Activated T-helper 17 cell treated with anti-CD3 and anti-CD28 coated beads, Interleukin-2, amount 50 U/mL, for 72 hours (primary cell): ENCODE measurements at places on chromosomes 6 and 20.

GRCh38 chr6:12001706-12002435 is 10.2 kb upstream of the HIVEP1 start:
- no peak for ATAC-seq

DNA sequence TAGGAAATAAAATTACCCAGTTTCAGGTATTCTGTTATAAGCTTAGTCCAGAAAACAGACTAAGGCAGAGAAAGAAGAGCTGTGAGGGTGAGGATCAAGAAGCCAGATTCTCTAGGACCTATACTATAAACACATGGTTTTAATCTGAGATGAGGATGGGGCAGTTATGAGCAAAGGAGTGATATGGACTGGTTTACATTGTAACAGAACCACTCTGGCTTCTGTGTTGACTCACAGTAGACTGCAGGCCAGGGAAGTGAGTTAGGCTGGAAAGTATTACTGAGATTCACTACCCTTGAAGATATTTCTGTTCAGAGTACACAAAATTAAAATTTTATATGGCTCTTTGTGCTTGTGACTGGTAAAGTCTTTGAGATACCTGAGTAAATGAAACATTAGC is 3.2 kb upstream of the RWDD1 start:
- no peak for ATAC-seq

GRCh38 chr6:64904616-64905015 is 802.4 kb downstream of the EYS start:
- no peak for ATAC-seq

GRCh38 chr6:52788478-52788877 is 15.1 kb downstream of the GSTA1 start:
- ATAC-seq: no peak

GRCh38 chr6:154316131-154316530 is 40.5 kb downstream of the IPCEF1 start:
- ATAC-seq: no peak

DNA sequence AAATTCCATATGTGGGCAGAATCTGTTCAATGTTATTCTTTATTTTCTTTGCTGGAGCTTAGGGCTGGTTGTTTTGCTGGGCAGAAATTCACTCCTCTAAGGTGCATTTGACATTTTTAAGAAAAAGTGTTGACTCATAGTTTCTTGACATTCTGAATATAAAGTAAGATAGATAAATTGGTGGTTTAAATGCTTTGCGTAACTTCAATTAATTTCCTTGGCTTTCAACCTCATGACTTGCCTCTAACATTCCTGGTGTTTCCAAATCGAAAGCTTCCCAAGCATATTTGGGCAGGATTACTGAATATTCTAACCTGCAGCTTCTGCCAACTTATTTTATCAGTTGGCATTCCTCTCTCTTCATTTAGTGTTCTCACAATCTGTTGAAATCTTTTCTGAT is 718.7 kb upstream of the ADGRB3 start:
- ATAC-seq: no peak

DNA sequence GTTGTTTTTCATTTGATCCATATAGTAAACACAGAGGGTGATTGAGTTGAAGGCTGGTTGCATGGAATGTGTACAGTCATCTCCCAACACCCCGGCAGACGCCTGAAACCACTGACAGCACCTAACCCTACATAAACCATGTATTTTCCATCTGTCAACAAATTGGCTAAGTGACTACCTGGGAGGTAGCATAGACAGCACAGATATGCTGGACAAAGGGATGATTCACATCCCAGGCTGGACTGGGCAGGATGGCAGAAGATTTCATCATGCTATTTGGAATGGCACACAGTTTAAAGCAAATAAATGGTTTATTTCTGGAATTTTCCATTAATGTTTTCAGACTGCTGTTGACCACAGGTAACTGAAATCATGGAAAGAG is 4.4 kb upstream of the VIP start:
- ATAC-seq: no peak

DNA sequence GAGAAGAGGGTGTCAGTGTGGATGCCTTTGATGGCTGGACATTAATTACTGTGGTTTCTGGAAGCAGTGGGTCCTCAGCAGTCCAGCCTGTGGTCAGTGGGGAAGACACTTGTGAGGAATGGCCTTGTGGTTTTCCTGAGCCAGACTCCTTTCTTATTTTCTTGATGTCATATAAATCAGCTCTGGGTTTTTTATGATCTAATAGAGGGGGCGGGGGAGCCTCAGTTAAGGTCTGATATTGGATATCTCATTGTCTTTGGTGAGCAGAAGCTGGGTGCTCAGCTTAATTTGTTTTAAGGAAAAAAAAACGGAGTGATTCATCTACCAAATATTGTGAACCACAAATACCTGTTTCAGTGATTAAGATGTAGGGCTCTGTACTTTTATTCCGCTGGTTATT is 62.1 kb downstream of the OTOR start:
- ATAC-seq: no peak

GRCh38 chr6:42140032-42140431 is 2.4 kb downstream of the C6orf132 start:
- no peak for ATAC-seq
